Stimulated activated CD8-positive, alpha-beta memory T cell treated with anti-CD3 and anti-CD28 coated beads, Interleukin-15, amount 100 ng/mL, for 24 hours (primary cell): ENCODE measurements at places on chromosomes 3 and 15.

GRCh38 chr3:24199775-24200247 lies 254.7 kb downstream of the NR1D2 start:
- no peak for DNase-seq

- no peak for DNase-seq
Measured at GRCh38 chr3:117488983-117489382, 779.4 kb downstream of the TUSC7 start.

GRCh38 chr3:26614006-26614685 lies 8.4 kb upstream of the LRRC3B start:
- DNase-seq = no peak

- DNase-seq = no peak
Measured at GRCh38 chr3:53161820-53162671, 1.0 kb downstream of the PRKCD start.

DNA sequence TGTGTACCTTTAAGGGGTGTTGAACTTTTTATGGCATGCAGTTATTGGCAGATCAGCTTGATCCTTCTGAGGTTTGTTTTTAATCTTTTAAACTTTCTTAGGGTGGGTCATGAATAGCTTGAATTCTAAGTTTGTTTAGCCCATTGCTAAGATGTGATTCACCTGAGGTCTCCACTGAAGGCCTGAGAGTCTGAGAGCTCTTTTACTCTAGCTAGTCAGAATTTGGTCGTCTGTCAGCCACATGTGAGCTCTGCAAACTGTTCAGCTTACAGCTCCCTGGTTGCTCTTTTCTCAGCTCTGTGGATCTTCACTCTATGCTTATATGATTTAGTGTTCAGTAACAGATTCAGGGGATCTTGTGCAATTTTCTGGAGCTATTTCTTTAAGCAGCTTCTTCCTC lies 161.3 kb downstream of the ABHD5 start:
- DNase-seq = no peak

- no peak for DNase-seq
Measured at GRCh38 chr15:66657185-66658020, 44.6 kb upstream of the SMAD6 start.

GRCh38 chr3:119794971-119795612 lies 13.2 kb downstream of the NR1I2 start:
- DNase-seq = no peak

- no peak for DNase-seq
Measured at GRCh38 chr3:72786668-72787067, 61.6 kb downstream of the SHQ1 start.

DNA sequence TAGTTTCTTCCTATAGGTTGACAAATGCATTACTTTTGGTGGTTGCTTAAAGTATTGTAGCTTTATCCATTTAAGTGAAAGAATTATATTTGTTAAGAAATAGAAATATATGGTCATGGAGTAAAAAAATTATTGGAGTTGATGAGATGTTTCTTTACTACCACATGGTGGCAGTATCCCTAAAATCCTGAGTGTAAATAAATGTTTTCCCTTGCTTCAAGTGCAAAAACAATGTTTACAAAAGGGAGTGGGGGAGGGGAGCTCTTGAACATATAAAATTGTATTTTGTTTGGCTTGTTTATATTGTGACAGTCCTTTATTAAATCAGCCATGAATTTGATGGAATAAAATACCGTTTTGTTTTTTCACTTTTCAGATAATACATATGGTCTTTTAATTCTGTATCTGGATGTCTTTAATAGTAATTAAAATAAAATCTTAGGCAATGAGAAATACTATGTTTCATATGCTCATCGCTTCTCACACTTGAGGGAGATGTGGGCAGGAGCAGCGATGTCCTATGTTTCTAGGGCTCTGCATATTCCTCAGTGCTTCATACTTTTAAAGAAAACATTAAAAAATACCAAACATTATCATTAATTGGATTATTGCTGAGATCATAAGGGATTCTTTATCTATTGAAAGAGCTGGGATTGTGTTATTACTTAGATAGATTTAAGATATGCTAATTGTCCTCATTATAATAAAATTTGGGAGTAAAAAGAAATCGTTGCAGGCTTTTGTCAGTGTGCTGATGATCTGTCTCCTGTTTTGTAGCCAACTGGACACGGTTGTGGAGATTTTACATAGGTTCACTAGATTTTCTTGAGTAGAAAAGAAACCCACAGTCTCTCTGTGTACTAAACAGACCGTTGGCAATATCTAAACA lies 349.7 kb downstream of the TUSC7 start:
- DNase-seq = no peak

DNA sequence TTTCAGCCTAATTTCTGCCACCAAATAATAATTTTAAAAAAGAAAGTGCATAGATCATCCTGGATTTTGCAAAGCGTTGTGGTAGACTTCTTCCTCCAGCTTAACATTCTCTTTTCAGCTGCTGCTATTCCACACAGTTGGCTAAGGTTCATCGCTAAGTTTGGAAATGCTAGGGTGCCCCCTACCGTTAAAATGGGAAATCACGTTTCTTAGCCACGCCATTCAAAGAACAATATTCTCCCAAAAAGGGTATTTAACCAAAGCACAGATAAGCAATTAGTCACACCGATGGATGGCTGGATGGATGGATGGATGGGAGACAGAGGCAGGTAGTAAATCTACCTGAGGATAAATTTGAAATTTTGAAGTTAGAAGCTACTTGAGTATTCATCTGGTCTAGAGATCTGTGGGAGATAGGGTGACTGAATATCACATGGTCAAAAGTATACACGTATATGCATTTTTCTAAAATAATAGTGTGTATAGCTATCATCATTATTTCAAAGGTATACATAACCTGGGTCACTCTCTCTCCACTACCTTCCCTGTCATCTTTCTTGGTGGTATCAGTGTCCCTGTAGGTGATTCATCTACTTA lies 67.2 kb downstream of the EFHB start:
- no peak for DNase-seq
